T-helper 17 cell (primary cell): ENCODE measurements at places on chromosomes 13 and 19.

- H3K27ac ChIP-seq: peak overlapping the region; percentile 19
- DNase-seq: no peak
- H3K36me3 ChIP-seq: no peaks in the 10 kb centered on the region
- peaks cover 4% of the 10 kb centered on the region for H3K4me1 ChIP-seq
- H3K4me3 ChIP-seq: peak overlapping the region; percentile 89
These were observed 1.8 kb upstream of the KCTD15 start for GRCh38 chr19:33794683-33795369.

GRCh38 chr13:42324704-42325103, 52.8 kb downstream of the AKAP11 start:
- peaks cover 4% of the 10 kb centered on the region for H3K36me3 ChIP-seq
- peaks cover 10% of the 10 kb centered on the region for H3K4me1 ChIP-seq

DNA sequence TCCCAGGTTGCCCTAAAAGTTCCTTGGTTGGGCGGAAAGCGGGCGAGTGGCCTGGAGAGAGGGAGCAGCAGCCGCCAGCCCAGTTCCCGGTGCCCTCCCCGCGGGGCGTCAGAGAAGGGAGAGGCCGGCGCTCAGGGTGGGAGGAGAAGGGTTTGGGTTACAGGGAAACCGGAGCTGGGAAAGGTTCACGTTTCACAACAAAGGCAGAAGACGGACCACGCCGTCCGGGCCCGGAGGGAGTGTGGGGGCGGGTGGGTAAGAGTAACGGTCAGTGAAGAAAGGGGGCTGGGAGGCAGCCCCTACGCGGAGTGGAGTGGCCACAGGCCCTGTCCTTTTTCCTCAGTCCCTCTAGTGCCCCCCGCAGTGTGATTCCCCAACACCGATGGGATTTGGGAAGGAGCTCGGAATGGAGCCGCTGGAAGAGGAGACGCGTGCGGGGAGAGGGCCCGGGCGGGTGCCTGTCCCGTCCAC, 1.6 kb downstream of the SIX5 start:
- H3K36me3 ChIP-seq: no peaks in the 10 kb centered on the region
- peaks cover 6% of the 10 kb centered on the region for H3K27me3 ChIP-seq
- H3K4me3 ChIP-seq: peak overlapping the region; percentile 68
- DNase-seq: no peak
- H3K27ac ChIP-seq: no peak overlapping the region
- H3K4me1 ChIP-seq: peaks cover 20% of the 10 kb centered on the region

GRCh38 chr13:36069881-36070366, 61.3 kb downstream of the DCLK1 start:
- no peaks in the 10 kb centered on the region for H3K4me1 ChIP-seq
- no peak overlapping the region for H3K4me3 ChIP-seq
- H3K27me3 ChIP-seq: no peaks in the 10 kb centered on the region
- H3K27ac ChIP-seq: no peak overlapping the region
- no peaks in the 10 kb centered on the region for H3K36me3 ChIP-seq

DNA sequence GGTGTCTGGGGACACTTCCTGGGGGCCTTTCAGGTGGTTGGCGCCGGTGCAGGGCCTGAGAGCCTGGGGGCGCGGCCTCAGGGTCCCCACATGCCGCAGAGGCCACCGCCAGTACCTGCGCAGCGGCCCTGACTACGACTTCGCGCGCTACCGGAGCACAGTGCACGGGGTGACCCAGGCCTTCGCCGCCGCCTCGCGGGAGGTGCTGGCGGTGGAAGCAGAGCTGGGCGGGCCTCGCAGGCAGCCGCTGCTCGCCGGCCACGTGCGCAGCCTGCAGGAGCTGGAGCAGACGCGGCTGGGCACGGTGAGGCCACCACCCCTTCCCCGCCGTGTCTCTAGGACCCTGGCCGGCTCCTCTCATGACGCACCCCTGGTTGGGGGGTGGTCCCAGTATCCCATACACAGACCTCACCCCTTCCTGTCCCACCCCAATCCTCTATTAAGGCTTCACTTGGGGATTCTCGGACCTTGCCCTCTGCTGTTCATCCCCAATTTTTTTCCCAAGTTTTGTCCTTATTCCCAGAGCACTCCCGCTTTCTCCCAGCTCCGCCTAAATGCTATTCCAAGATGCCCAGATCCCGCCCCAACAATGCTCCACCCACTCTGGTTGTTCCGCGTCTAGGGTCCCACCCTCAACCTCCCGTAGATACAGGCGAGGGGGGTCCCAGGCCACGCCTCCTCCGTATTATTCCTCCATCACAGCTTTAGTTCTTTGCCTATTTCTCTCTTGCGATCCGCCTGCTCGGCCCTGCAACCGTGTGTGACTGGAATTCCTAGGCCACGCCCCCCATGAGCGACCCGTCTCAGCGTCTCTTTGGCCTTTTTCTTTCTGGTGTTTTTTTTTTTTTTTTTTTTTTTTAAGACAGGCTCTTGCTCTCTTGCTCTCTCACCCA, 1.0 kb downstream of the REX1BD start:
- H3K27ac ChIP-seq: peak overlapping the region; percentile 76
- peak overlapping the region; percentile 89 for H3K4me3 ChIP-seq
- no peaks in the 10 kb centered on the region for H3K36me3 ChIP-seq
- no peaks in the 10 kb centered on the region for H3K27me3 ChIP-seq

DNA sequence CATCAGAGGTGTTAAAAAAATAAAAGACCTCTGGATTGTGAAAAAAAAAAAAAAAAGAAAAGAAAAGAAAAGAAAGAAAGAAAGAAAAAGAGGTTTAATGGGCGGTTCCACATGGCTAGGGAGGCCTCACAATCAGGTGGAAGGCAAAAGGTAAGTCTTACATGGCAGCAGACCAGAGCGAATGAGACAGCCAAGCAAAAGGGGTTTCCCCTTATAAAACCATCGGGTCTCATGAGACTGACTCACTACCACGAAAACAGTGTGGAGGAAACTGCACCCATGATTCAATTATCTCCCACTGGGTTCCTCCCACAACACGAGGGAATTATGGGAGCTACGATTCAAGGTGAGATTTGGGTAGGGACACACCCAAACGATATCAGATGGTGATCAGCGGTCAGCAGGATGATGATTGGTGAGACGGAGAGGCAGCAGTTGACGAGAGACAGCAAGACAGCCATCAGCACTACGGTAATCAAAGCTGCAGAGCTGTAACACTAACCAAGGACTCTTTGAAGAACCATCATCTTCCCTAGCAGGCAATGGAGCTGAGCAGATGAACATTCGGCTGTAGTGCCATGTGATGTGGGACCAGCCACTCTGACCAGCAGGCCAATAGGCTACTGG, 3.9 kb upstream of the CD209 start:
- no peaks in the 10 kb centered on the region for H3K36me3 ChIP-seq
- H3K4me3 ChIP-seq: no peak overlapping the region
- DNase-seq: no peak
- H3K27ac ChIP-seq: no peak overlapping the region

- H3K27ac ChIP-seq: no peak overlapping the region
- H3K4me3 ChIP-seq: no peak overlapping the region
- peaks cover 5% of the 10 kb centered on the region for H3K4me1 ChIP-seq
- DNase-seq: no peak
These were observed 11.1 kb downstream of the CHAF1A start for GRCh38 chr19:4413588-4413987.

DNA sequence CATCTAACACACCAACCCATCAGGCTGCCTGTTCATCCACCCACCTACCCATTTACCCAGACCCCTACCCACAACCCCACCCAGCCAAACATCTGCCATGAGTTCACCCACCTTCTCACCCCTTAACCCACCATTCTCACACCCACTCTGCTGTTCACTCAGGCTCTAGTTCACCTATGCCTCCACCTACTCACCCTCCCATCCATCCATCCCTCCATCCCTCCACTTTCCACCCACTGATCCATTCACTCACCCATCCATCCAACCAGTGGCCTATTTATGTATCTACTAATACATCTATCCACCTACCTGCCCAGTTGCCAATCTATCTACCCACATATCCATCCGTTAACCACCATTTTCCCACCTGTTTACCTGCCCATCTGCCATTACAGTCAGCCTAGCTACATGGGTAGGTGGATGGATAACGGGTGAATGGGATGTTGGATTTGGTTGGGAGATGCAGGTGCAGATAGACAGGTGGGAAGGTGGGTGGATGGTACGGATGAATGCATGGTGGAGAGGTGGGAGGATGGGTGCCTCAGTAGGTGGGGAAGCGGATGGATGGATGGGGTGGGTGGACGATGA, 5.3 kb downstream of the MYBPC2 start:
- H3K27me3 ChIP-seq: peaks cover 39% of the 10 kb centered on the region
- no peak for DNase-seq
- H3K4me1 ChIP-seq: peaks cover 6% of the 10 kb centered on the region
- peaks cover 8% of the 10 kb centered on the region for H3K36me3 ChIP-seq
- H3K4me3 ChIP-seq: no peak overlapping the region

GRCh38 chr13:110156301-110157049, 150.5 kb downstream of the COL4A1 start:
- no peak for DNase-seq
- no peak overlapping the region for H3K27ac ChIP-seq
- no peak overlapping the region for H3K4me3 ChIP-seq

DNA sequence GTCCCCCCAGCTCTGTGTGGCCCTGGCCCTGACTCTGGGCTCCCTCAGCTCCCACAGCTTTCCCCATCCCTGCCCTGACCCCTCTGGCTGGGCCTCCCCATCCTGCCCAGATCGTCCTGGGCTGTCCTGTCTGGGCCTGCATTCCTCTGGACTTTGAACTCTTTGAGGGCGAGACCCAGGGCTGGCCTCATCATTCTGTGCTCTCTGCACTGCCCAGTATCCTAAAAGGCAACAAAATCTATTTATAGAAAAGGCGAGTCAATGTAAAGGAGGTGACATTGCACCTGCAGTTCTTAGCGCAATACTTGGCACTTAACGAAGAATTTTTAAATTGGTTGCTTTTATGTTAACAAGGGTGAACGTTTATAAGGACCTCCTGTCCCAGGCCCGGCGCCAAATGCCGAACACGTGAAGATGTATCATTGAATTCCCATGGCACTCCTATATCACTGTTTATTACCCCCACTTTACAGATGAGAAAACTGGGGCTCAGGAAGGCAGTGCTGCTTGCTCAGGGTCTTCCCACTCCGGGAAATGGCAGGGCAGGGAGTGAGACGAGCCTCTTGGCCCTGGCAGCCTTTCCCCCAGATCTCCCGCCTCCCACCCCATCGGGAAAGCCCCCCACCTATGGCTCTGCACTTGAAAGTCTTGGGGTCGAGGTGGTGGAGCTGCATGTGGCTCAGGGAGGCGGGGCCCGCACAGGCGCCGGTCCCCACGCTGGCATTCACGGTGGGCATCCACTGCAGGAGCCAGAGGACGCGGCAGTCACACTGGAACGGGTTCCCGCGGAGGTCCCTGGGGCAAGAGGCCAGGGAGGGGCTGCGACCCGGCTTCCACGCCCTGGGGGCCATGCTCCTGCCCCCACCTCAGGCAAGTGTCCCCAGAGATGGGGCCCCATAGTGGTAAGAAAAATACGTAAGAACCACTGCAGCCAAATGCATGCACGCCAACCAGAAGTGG, 3.8 kb downstream of the LGI4 start:
- no peak overlapping the region for H3K4me3 ChIP-seq
- H3K36me3 ChIP-seq: peaks cover 2% of the 10 kb centered on the region
- H3K27me3 ChIP-seq: no peaks in the 10 kb centered on the region
- H3K4me1 ChIP-seq: peaks cover 3% of the 10 kb centered on the region
- DNase-seq: no peak
- no peak overlapping the region for H3K27ac ChIP-seq

GRCh38 chr19:40552848-40553247, 23.8 kb upstream of the SHKBP1 start:
- no peak for DNase-seq
- no peak overlapping the region for H3K4me3 ChIP-seq

- DNase-seq: no peak
- peaks cover 7% of the 10 kb centered on the region for H3K27me3 ChIP-seq
- H3K27ac ChIP-seq: no peak overlapping the region
These were observed 33.2 kb downstream of the ZNF473 start for GRCh38 chr19:50059045-50059444.

- no peaks in the 10 kb centered on the region for H3K27me3 ChIP-seq
- no peak overlapping the region for H3K27ac ChIP-seq
- peaks cover 16% of the 10 kb centered on the region for H3K4me1 ChIP-seq
- DNase-seq: no peak
- peaks cover 4% of the 10 kb centered on the region for H3K36me3 ChIP-seq
These were observed 3.1 kb downstream of the C19orf25 start for GRCh38 chr19:1475751-1476437.

DNA sequence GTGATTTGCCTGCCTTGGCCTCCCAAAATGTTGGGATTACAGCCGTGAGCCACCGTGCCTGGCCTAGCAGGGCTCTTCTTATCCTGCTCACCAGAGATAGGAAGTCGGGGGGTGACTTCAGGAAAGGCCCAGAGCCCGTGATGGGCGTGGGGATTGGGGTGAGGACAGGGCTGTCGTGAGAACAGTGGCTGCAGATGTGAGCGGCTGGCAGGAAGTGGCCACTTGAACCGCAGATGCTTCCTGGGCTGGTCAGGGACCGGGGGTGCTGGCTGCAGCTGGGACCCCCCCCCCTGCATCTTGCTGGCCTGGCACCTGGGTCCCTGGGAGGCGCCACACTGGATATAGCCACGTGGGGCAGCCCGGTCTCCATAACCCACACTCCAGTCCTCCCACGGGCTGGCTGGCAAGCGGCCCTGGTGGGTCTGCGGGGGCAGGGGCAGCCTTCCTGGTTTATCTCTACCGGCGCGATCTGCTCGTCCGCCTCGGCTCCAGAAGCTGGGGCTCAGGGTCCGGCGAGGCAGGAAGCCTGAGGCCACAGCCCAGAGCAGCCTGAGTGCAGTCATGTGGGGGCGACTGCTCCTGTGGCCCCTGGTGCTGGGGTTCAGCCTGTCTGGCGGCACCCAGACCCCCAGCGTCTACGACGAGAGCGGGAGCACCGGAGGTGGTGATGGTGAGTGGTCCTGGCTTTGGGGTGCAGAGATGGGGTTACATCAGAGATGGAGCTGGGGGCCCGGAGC, at the start of gene F2RL3:
Gene F2RL3 (plus strand): TSS at position 371 of the 737 bp plus-strand sequence. CDS start 191 bp downstream, at position 562.
- no peak within 1 kb of the TSS for H3K27ac ChIP-seq
- H3K4me3 ChIP-seq: peak within 1 kb of the TSS; percentile 12
- H3K27me3 ChIP-seq: no peaks in the 10 kb centered on the region

- H3K4me1 ChIP-seq: peaks cover 40% of the 10 kb centered on the region
- peak; percentile 62 for DNase-seq
- H3K27ac ChIP-seq: peak overlapping the region; percentile 93
- H3K36me3 ChIP-seq: peaks cover 2% of the 10 kb centered on the region
- H3K4me3 ChIP-seq: peak overlapping the region; percentile 72
These were observed 2.3 kb upstream of the STRN4 start for GRCh38 chr19:46748325-46749109.

- H3K4me3 ChIP-seq: no peak overlapping the region
- H3K4me1 ChIP-seq: no peaks in the 10 kb centered on the region
- H3K27me3 ChIP-seq: no peaks in the 10 kb centered on the region
- no peaks in the 10 kb centered on the region for H3K36me3 ChIP-seq
These were observed 828.1 kb downstream of the PCDH9 start for GRCh38 chr13:66402066-66402465.
